ENCODE measurements at places on chromosomes 4 and X.

- DNase-seq = no peak
These were observed 370.7 kb downstream of the GRIA2 start for GRCh38 chr4:157591245-157591644.

DNA sequence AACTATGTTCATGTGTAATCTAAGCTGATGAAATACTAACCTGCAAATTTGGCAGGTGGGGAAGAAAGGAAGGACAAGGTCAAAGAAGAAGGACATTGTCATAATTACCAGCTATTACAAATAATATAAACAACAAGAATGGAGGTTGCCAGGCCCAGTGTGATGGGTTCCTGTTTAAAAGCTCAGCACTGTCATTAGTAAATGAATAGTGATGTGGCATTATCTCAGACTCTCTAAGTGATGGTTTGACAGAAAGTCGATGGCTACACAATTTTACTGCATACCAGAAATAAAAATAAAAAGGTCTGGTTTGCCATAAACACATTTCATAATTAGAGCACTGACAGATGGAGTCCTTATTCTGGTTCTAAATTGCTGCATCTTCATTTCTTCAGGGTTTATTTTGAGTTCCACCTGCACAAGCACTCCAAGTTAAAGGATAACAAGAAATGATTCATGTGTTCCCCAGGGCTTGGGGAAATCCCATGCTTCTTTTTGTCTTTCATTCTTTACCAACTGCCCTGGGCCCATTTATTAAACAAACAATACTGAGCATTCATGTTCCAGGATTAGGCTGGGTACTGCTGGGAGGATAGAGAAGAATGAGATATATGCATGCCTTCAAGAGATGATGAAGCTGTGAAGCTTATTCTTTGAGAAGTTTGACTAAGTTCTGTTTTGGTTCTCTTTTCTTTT, 367.8 kb upstream of the RASGEF1B start:
- no peak for DNase-seq

- no peak for DNase-seq
These were observed 47.3 kb upstream of the KIAA1210 start for GRCh38 chrX:119174900-119175299.

- no peak for DNase-seq
These were observed 17.6 kb upstream of the CXCL5 start for GRCh38 chr4:74016068-74016467.

DNA sequence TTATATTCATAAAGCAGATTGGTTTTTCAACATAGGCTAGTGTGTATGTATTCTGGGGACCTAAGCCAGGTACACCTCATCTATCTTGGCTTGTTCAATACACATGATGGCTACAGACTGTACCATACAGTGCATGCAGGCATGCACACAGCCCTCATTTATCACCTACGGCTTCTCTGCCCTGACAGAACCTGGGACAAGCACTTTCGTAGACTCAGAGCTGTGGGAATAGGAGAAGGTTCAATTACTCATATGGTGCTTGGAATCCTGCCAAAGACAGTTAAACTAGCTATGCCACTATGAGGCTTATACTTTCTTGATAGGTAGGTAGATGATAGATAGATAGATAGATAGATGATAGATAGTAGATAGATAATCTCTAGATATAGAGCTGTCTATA, 457.2 kb downstream of the GALNTL6 start:
- DNase-seq = no peak

GRCh38 chrX:133709501-133709900, 275.9 kb downstream of the GPC3 start:
- no peak for DNase-seq

GRCh38 chrX:113726009-113726408, 857.9 kb upstream of the HTR2C start:
- no peak for DNase-seq

DNA sequence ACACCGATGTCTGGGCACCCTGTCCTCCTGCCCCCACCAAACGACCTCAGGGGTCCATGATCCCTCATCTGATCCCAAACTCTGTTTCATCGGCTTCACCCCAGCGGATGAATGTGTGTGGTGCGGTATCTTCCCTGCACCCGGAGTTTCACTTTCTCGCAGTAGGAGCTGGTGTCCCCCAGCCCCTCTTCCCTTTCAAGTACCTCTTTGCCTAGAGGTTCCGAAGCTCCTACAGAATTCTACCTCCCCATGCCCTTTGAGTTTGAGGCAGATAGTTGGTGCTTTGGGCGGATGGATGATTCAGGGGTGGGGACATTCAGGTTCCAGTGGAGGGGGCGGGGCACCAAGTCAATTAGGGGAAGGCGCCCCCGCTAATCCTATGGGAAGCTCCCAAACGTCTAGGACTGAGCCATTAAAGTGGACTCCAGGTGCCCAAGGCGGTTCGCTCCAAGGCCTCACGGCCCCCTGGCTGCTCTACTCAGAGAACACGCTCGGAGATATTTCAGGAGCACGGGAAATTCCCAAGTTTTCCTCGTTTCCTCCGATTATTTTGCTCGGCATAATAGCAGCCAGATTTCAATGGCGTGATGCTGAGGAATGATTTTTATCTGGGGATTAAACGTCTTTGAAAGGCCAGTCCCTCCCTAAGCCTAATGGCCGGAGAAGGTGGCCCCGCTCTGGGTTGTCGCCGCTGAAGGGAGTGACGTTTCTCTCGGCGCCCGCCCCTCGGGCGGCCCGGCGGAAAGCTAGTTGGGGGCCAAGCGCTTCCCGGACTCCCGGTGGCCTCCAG, 1.3 kb downstream of the MSX1 start:
- DNase-seq = no peak

DNA sequence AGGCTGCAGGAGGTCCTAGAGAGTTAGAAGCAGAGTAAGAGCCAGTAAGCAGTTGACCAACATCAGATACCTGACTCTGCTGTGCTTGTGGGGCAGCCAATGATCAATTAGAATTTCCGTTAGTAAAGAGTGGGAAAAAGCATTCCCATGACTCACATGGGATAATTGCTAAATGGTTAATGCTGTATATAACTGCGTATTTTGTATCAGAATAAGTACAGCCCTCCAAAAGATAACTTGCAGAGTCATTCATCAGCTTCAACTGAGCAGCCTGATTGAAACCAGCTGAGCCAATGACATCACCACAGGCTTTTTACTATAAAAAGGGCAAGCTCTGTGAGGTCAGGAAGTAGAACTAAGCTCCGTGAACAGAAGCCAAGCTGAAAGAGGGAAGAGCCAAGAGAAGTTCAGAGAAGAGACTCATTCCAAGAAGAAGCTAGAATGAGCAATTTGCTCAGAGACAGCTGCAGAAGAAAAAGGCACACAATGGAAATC, 67.9 kb downstream of the PPP3CA start:
- DNase-seq = no peak

- DNase-seq = no peak
These were observed 70.5 kb upstream of the COX18 start for GRCh38 chr4:73139991-73140390.
